ENCODE measurements at places on chromosomes 16 and 17.

DNA sequence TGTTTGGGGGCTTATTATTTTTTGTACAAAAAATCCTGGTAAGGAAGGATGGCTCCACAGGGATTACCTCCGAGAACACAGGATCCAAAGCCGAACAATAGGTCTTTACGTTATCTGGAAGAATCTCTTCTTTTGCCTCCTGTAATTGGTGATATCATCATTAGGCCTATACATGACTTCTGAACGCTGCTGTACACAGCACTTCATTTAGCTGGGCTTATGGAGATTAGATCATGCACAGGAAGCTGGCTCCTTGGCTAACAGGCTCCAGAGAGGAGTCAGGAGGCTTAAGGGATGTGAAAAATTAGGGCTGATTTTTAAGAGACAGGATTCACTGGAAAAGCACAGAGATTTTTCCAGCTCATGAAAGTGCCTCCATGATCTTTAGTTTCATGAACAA, 54.7 kb downstream of the TANGO6 start:
- DNase-seq: no peak

DNA sequence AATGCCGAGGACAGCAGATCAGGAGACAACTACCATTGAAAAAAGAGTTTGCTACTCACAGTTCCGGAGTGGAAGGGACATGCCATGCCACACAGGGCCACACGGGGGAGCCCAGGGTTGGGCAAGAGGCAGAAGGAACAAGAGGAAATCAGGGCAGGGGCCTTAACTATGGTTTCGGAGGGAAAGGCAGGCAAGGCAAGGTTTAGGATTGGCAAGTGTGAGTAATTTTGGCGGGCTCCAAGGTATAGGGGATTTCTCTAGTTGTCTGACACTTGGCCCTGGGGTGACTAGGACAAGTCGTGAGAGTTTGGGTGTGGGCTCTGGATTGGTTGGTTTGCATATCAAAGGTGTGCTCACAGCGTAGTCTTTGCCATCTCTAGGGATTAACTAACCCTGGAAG, 27.0 kb upstream of the NTN1 start:
- no peak for DNase-seq

DNA sequence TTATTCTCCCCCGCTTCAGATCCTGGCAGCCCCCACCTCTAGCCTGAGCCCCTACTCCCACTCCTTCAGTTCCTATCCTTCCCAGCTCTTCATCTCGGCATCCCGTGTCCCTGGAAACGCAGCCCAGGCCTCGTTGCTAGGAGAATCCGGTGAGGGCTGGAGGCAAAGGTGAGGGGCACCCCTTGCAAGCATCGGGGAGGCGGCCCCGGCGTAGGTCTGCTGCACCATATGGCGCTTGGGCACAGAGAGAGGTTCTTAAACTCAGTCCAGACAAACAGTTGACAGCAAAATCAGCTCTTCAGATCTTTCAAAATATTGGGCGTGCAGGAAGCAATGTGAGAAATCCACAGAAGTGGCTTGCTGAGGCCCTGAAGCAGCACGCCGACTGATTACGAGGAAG, 15.0 kb downstream of the SLC38A8 start:
- DNase-seq: no peak

DNA sequence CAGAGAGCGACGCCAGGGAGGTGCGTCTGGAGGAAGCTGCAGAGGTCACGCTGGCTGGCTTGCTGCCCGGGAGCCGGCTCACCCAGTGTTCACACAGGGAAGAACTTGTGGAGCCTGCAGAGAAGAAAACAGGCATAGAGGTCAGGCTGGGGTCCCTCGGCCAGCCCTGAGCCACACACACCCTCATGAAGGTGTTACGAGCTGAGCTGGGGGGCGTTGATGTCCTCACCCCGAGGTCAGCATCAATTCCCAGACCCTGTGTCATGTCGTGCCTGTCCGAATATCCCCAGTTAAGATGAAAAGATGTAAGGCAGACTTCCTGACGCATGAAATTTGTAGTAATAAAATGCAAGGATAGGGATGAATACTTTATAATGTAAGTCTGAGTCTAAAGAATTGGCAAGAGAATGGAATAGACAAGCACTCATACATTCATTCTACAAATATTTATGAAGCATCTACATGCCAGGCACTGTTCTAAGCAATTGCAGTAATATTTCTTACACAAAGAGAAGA, 77.1 kb downstream of the USP31 start:
- no peak for DNase-seq

GRCh38 chr17:69949973-69950695, 124.9 kb upstream of the KCNJ16 start:
- DNase-seq: no peak

GRCh38 chr16:57165938-57166337, 19.9 kb downstream of the PSME3IP1 start:
- DNase-seq: no peak

GRCh38 chr17:78954684-78955083, 25.0 kb downstream of the LGALS3BP start:
- DNase-seq: no peak

DNA sequence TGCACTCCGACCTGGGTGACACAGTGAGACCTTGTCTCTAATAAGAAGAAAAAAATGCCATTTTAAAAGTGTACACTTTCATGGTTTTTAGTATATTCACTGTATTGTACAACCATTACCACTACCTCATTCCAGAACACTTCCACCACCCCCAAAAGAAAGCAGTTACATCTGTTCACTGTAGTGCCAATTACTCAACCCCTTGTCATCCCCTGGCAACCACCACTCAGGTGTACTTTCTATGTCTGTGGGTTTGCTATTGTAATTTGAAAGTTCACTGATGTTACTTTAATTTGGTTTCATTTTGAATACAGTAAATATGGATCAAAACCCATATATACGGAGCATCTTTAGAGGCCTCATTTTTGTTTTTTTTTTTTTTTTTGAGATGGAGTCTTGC, 6.1 kb downstream of the ZG16 start:
- no peak for DNase-seq

GRCh38 chr17:68697850-68698361, 96.7 kb upstream of the FAM20A start:
- DNase-seq: no peak

DNA sequence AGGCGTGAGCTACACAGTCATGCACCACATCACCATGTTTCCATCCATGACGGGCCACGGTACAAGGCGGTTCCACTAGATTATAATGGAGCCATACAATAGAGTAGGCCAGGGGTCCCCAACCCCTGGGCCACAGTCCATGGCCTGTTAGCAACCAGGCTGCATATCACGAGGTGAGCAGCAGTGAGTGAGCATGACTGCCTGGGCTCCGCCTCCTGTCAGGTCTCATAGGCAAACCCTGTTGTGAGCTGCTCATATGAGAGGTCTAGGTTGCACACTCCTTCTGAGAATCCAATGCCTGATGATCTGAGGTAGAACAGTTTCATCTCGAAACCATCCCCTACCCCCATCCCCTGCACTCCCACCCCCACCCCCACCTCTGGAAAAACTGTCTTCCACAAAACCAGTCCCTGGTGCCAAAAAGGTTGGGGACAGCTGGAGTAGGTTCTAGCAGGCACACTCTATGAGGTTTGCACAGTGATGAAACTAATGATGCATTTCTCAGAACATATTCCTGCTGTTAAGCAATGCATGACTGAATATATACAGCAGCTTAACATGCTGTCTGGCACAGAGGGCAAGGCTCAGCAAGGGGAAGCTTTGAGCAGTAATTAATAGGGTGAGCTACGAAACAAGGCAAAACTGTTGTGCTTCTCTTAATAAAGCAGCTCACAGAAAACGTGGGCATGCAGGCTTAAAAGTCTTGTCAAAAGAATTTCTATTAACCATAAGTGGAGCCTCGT, 108.0 kb downstream of the VPS53 start:
- no peak for DNase-seq

DNA sequence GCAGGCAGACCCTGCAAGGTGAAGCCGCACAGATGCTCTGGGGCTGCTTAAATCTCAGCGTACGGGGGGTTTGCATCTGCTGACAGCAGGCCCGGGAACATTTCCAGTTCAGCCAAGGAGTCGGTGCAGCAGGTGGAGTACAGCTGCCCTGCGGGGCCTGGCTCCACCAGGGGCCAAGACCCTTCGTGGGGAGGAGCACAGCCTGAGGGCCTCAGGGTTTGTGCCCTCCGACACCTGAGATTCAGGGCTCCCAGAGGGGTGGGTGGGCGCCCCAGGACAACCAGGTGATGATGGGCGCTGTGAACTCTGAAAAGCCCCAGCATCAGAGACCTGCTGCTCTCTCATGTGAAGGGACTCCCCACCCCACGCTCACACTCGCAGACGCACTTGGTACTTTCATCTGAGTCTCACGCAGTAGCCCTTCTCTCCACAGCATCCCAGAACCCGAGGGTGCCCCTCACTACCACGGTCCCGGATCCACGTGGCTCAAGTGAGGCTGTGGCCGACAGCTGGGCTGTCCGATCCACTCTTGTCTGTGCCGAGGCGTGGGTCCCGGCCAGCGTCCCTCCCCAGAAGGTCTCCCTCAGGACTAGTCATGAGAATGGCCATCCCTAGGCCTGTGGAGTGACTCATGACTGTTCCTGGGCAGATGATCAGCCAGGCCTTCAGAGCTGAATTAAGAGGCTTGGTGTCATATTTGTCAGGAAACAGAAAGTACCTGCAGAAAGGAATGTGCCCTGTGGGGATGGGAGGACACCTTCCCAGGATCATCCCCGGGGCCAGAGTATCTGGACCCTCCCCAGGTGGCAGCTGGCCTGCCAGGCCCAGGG, 29.6 kb downstream of the ACSF3 start:
- DNase-seq: no peak

- no peak for DNase-seq
These were observed 257.0 kb upstream of the SDK2 start for GRCh38 chr17:73901249-73901648.

DNA sequence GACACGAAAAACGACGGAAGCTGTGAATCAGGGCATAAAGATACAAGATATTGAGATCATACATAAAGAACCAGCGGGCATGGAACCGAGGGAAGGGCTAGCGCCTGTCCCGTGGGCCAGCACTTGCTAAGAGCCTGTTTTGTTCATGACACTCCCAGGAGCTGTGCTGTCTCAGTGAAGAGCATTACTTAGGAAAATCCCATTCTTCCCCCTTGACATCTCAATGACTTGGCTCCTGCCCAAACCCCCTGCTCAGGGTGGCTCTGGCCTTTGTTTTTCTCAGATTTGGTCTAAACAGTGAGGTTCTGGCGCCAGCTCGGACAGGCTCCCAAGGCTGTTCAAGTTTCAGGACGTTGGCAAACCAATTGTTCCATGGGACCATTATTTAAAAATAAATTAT, 79.1 kb upstream of the SEC14L1 start:
- no peak for DNase-seq

DNA sequence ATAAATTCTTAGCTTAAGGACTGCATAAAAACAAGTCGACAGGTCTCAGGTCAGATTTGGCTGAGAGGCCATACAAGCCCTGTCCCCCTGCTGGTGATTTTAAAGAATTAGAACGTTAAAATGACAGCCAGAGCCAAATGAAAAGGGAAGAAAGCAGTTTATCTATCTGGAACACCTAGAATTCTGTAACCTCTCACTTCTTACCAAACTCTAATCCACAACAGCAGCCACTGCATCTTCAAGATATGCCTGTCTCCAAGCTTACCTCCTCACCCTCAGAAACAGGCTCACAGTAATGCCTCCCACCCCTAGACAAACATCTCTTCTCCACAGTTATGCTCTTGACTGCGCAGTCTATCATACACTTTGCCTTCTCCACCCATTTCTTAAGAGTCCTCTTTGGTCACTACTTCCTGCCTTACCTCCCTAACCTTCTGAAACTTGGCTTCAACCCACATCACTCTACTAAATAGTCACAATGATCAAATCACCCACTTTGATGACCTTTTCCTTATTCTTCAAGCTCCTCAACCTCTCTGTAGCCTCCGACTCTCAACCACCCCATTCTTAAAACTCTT, 14.2 kb downstream of the ANKFY1 start:
- no peak for DNase-seq

DNA sequence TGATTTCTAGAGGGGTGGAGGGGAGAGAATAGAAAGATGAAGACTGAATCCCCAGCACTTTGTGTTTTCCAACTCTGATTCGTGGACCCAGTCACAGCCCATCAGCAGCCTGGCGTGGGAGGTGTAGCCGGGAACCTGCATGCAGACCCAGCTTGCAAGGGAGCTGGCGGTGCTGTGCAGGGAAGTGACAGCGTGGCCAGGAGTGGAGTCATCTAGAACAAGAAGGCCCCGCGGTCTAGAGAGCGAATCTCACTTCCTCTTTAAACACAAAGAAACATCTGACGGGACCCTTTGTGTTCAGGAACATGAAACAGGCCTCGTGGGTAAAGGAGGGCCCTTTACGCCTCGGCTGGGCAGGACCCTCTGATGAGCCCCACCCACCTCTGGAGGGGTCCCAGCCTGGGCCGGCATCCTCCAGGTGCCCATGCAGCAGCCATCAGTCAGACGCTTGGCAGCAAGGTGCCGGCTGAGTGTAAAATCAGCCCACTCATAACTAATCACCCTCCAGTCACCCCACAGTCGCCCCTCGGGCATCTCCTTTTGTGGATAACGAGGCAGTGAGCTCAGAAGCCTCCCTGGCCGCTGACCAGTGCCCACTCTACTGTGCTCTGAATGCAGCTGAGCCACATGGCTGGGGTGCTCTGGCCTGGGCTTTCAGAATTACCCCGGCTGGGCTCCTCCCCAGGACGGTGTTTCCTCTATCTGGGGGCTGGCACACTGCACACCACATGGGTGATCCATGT, 4.4 kb downstream of the SNAI3 start:
- DNase-seq: no peak

DNA sequence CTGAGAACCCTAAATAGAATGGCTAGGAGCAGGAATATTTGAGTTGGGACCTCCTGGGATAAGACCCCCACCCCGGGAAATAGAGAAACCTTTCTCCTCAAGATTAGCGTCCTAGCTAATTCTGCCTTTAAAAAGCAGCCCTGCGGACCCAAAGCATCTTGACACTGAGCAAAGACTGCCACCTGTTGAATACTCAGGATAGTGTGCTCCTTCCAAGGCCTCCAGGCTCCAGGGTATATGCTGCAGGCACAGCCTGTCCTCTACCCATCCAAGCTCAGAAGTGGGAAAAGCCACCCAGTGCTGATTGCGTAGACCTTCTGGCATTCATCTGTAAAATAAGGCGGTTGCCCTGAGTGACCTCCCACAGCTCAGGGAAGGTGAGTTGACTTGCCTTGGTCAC, 456.2 kb upstream of the DYNLRB2 start:
- DNase-seq: no peak

GRCh38 chr17:2028234-2028614, 1.7 kb upstream of the DPH1 start:
- DNase-seq: no peak

GRCh38 chr17:29127840-29128239, 52.4 kb downstream of the MYO18A start:
- DNase-seq: no peak

Measured in NCI-H1436 treated with DMSO at 0.1 percent for 48 hours (cell line).